ENCODE measurements at places on chromosomes 16 and 17.
A peak's percentile ranks its signal among the peaks of the same experiment; 100 is the strongest.

- H3K4me1 ChIP-seq: peaks cover 47% of the 10 kb centered on the region
- no peak for DNase-seq
- no peak overlapping the region for H3K4me3 ChIP-seq
- H3K36me3 ChIP-seq: peaks cover 42% of the 10 kb centered on the region
- H3K27me3 ChIP-seq: no peaks in the 10 kb centered on the region
These were observed 19.5 kb downstream of the SEC14L1 start for GRCh38 chr17:77160091-77160874.

DNA sequence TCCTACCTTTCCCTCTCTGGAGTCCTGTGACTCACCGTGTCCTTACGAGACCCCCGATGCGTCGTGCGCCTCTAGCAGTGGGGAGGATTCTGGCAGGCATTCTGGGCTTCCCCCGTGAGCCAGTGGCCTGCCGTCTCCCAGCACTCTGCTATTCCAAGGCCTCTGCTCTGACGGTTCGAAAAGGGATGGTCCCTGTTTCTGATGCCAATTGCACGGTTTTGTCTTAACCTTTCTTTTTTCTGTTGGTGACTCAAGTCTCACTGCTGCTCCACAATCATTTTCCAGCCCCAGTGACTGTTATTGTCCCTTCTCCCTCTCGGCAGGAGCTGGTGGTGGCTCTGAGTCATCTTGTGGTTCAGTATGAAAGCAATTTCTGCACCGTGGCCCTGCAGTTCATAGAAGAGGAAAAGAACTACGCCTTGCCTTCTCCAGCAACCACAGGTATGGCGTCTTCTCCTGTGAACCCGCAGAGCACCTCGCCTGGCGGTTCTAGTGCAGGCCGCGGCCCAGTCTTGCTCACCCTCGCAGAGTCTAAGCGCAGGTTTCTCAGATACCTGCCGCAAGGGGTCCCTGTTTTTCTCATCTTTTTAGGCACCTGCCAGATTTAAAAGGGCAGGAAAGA is 100.1 kb upstream of the CHMP6 start:
- DNase-seq: peak; percentile 87
- H3K4me3 ChIP-seq: peak overlapping the region; percentile 75
- peaks cover 88% of the 10 kb centered on the region for H3K4me1 ChIP-seq
- H3K27ac ChIP-seq: peak overlapping the region; percentile 95
- H3K27me3 ChIP-seq: no peaks in the 10 kb centered on the region

DNA sequence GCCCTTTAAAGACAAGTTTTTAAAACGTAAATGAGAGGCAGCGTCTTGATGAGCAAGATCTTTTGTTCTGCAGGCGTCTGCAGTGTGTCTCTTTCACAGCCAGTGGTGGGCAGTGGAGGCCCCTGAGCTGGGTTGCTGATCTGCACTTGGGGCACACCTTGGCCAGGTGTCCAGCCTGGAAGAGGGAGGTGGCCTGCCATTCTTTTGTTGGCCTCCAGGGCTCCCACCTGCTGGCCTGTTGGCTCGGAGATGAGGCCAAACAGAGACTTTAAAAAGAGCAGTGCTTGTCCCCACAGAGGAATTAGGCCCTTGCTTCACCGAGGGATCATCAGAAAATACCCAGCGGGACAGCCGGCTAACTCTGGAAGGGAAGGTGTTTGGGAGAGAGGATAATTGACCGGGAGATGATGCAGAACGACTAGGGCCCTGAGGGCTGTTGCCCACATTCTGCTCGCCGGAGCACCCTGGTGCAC is 145.9 kb upstream of the PLCG2 start:
- peak overlapping the region; percentile 89 for H3K27ac ChIP-seq
- H3K4me1 ChIP-seq: peaks cover 42% of the 10 kb centered on the region
- H3K4me3 ChIP-seq: peak overlapping the region; percentile 22
- H3K36me3 ChIP-seq: no peaks in the 10 kb centered on the region
- no peaks in the 10 kb centered on the region for H3K27me3 ChIP-seq

- no peaks in the 10 kb centered on the region for H3K36me3 ChIP-seq
- no peaks in the 10 kb centered on the region for H3K27me3 ChIP-seq
- no peak overlapping the region for H3K27ac ChIP-seq
These were observed 197.7 kb downstream of the WWOX start for GRCh38 chr16:78297066-78297666.

DNA sequence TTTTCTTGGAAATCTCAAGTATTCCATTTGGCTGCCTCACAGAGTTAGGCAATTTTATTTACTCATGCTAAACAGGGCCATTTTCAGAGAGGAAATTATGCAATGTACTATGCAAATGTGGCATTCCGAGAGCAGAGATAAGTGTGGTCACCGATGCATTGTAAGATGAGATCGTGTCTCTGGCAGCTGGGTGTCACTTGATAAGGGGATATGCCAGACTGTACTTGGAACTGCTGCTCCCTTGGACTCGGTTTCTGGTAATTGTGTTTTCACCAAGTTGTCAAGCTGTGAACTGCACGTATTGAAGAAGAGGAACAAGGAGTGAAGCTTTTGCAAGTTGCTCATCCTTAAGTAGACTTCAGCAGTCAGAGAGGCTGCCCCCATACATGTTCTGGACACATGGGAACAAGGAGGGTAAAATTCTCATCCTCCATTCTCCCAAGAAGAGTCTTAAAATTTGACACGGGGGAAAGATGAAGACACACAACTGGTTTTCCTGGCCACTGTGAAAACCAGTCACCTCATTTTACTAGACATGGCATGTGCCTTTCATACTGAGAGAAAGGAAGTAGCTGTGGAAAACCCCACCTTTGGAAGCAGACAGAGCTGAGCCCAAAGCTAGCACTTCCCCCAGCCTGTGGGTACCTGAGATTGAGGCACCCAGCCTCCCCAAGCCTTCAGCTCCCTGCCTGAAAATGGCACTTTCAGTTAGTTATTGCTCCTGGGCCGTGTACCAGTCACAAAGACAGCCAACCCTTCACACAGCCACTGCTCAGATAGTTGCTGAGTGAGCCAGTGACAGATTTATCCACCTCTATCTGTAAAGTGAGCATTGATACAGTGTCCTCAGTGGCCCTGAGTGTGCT is 150.7 kb downstream of the SOCS1 start:
- peak; percentile 54 for DNase-seq
- no peaks in the 10 kb centered on the region for H3K27me3 ChIP-seq
- H3K4me1 ChIP-seq: peaks cover 72% of the 10 kb centered on the region

GRCh38 chr16:10597187-10597601 is 16.8 kb upstream of the EMP2 start:
- H3K4me1 ChIP-seq: no peaks in the 10 kb centered on the region
- no peak overlapping the region for H3K27ac ChIP-seq
- no peak overlapping the region for H3K4me3 ChIP-seq
- H3K27me3 ChIP-seq: peaks cover 12% of the 10 kb centered on the region
- H3K36me3 ChIP-seq: no peaks in the 10 kb centered on the region

DNA sequence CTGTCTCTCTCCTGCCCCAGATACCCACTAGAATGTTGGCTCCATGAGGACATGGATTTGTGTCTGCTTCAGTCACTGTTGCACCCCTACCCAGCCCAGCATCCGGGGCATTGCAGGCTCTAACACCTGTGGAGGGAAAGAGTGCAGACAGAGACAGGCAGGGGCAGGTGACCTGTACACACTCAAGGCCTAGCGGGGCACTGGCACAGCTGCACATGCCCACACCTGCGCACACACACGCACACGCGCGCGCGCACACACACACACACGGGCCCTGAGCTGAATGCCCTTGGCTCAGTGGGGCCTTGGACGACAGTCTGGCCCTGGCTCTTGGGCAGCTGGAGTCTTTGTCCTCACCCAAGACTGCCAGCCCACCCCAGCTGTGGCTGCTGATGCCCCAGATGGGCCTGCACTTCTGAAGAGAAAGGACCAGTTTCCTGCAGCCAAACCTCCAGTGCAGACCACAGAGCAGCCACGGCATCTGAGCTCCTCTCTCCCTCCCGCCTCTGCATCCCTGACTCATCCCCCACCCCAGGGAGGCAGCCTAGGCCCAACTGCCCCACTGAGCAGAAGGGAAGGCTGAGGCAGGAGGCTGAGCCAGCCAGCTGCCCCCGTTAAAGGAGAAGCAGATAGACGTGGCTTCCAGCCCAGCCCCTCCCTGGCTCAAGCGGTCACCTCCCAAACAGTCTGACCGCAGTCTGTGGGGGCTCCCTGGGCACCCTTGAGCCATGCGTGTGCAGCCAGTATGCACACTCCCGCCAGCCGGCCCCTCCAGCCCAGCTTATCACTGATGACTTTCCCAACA is 12.3 kb upstream of the RAI1 start:
- H3K4me1 ChIP-seq: peaks cover 23% of the 10 kb centered on the region
- peaks cover 55% of the 10 kb centered on the region for H3K27me3 ChIP-seq
- H3K4me3 ChIP-seq: no peak overlapping the region
- no peaks in the 10 kb centered on the region for H3K36me3 ChIP-seq

DNA sequence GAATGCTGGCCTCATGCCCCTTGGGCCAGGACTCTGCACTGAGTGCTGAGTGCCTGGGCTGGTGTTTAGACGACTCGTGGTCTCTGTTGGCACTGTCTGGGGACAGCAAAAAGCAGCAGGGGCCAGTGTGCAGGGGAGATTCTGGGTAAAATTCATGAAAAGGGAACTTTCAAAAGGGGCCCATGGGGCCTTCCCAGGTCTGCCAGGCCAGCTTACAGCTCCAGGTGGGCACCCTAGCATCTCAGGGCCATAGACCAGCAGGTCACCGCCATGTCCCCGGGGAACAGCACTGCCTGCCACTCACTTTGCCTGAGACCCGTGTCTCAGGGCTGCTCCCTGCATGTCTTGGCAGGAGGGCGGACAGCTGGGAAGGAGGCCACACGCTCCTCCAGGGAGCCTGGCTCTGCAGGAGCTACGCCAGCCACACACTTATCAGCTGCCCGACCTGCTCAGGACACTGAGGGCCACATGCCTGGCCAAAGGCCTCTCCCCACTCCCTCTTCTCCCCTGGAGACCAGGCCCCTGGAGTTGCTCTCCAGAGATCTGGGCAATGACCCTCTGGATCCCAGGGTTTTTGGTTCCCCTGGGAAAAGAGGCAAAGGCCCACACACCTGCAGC is 8.8 kb upstream of the FASN start:
- no peaks in the 10 kb centered on the region for H3K36me3 ChIP-seq
- DNase-seq: no peak
- H3K27me3 ChIP-seq: no peaks in the 10 kb centered on the region
- peak overlapping the region; percentile 95 for H3K27ac ChIP-seq
- peaks cover 49% of the 10 kb centered on the region for H3K4me1 ChIP-seq

DNA sequence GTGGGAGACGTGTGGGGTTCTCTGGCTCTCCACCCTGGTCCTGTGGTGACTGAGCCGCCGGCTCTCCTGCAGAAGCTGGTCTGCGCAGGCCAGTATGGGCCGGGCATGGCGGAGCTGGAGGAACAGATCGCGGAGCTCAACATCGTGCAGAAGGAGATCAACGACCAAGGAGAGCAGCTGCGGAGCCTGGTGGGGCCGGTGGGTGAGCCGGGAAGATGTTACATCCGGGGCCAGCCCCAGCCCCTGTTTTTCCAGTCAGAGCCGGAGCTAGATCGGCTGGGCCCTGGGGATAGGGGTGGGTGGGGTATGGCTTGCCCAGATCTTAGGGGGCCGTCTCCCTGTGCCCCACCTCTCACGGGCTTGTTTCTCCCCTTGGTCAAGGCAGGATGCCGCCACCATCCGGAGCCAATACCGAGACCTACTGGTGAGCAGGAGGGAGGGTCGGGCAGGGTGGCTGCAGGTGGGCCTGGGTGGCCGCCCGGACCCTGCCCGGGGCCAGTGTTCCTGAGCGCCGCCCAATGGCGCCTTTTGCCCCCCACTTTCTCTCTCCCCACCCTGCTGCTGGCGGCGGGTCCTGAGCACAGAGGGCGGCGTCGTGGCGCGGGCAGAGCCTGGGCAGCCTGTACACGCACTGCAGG is 5.0 kb downstream of the EVPLL start:
- H3K4me3 ChIP-seq: no peak overlapping the region
- no peak for DNase-seq
- H3K27ac ChIP-seq: no peak overlapping the region
- H3K27me3 ChIP-seq: peaks cover 74% of the 10 kb centered on the region
- H3K4me1 ChIP-seq: peaks cover 5% of the 10 kb centered on the region

DNA sequence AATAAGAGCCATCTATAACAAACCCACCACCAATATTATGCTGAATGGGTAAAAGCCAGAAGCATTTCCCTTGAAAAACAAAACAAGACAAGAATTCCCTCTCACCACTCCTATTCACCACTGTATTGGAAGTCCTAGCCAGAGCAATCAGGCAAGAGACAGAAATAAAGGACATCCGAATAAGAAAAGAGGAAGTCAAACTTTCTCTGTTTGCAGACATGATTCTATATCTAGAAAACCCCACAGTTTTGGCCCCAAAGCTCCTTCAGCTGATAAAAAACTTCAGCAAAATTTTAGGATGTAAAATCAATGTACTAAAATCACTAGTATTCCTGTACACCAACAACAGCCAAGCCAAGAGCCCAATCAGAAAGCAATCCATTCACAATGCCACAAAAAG is 271.8 kb upstream of the AXIN2 start:
- peaks cover 2% of the 10 kb centered on the region for H3K36me3 ChIP-seq
- no peaks in the 10 kb centered on the region for H3K4me1 ChIP-seq
- DNase-seq: no peak
- H3K4me3 ChIP-seq: no peak overlapping the region
- H3K27ac ChIP-seq: peak overlapping the region; percentile 50

DNA sequence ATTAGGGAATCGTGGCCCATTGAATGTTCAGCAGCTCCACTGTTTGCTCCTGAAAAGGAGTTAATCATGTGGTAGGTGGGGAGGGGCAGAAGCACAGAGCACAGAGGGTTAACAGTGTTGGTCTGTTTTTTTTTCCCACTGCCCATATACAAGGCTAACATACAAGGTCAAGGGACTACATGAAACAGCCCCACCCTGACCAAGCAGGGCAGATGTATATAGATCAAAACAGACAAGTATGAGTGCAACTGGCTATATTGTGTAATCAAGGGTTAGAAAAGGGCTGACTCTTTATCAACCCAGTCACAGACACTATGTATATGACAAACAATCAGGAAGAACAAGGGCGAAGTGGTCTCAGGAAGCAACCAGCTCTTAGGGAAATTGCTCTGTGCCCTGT is 186.6 kb upstream of the CDH11 start:
- DNase-seq: no peak
- no peaks in the 10 kb centered on the region for H3K27me3 ChIP-seq
- no peaks in the 10 kb centered on the region for H3K36me3 ChIP-seq
- H3K4me3 ChIP-seq: no peak overlapping the region
- H3K4me1 ChIP-seq: no peaks in the 10 kb centered on the region
- no peak overlapping the region for H3K27ac ChIP-seq

GRCh38 chr16:65538976-65539375 is 417.1 kb upstream of the CDH11 start:
- no peaks in the 10 kb centered on the region for H3K27me3 ChIP-seq
- no peak for DNase-seq
- H3K4me3 ChIP-seq: no peak overlapping the region
- H3K4me1 ChIP-seq: no peaks in the 10 kb centered on the region

DNA sequence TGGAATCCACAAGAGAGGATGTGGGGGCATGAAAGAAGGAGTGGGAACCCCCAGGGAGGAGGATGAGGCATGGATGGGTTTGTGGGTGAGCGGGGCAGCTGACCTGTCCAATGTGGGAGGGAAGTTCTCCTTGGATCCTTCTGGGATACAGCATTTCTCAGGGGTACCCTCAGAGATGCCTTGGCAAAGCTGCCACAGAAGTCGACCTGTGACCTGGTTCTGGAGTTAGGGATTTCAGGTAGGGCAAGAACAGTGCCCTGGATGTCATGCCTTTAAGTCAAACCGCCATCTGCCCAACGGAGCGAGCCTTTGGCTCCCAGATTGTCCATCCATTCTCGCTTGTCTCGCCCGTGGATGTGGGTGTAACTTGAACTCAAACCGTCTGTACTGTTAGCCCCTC is 30.0 kb downstream of the WSCD1 start:
- H3K4me3 ChIP-seq: no peak overlapping the region
- DNase-seq: no peak
- H3K27me3 ChIP-seq: peaks cover under 1% of the 10 kb centered on the region
- no peaks in the 10 kb centered on the region for H3K4me1 ChIP-seq
- no peaks in the 10 kb centered on the region for H3K36me3 ChIP-seq
- no peak overlapping the region for H3K27ac ChIP-seq
